ENCODE measurements at places on chromosomes 7 and 10. TPM values are rescaled to one million over a fixed set of nuclear protein-coding genes. Genes with fewer than 3 reads are reported as not detected.
A peak's percentile ranks its signal among the peaks of the same experiment; 100 is the strongest.

The MRLN gene
- total RNA-seq = not detected

GRCh38 chr7:11538751-11539299 is 293.2 kb downstream of the THSD7A start:
- H3K27me3 ChIP-seq = no peaks in the 10 kb centered on the region
- no peaks in the 10 kb centered on the region for H3K36me3 ChIP-seq
- no peak for DNase-seq

GRCh38 chr10:9302140-9302746 is 1247.8 kb downstream of the GATA3 start:
- peak; percentile 66 for DNase-seq
- H3K27me3 ChIP-seq = no peaks in the 10 kb centered on the region
- no peak overlapping the region for H3K27ac ChIP-seq
- H3K4me3 ChIP-seq = no peak overlapping the region
- H3K36me3 ChIP-seq = no peaks in the 10 kb centered on the region

DNA sequence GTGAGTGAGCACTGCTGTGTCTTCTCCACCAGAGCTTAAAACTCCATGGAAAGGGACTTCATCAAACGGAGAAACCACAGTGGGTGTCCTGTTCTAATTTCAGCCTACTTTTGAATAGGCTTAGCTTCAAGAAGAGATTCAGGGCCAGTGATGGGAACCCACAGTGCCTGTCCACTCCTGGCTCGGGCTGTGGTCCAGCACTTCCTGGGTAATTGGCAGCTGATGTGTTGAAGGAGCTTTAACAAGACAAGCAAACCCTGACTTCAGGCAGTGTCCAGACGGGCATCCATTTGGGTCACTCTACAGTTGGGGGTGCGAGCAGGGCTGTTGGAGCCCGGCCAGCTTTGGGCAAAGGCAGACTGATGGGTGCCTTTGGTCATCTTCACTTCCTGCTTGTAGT is 14.5 kb downstream of the VWC2 start:
- H3K27me3 ChIP-seq = no peaks in the 10 kb centered on the region
- no peak overlapping the region for H3K4me3 ChIP-seq
- no peak overlapping the region for H3K27ac ChIP-seq
- no peaks in the 10 kb centered on the region for H3K36me3 ChIP-seq
- no peaks in the 10 kb centered on the region for H3K4me1 ChIP-seq

DNA sequence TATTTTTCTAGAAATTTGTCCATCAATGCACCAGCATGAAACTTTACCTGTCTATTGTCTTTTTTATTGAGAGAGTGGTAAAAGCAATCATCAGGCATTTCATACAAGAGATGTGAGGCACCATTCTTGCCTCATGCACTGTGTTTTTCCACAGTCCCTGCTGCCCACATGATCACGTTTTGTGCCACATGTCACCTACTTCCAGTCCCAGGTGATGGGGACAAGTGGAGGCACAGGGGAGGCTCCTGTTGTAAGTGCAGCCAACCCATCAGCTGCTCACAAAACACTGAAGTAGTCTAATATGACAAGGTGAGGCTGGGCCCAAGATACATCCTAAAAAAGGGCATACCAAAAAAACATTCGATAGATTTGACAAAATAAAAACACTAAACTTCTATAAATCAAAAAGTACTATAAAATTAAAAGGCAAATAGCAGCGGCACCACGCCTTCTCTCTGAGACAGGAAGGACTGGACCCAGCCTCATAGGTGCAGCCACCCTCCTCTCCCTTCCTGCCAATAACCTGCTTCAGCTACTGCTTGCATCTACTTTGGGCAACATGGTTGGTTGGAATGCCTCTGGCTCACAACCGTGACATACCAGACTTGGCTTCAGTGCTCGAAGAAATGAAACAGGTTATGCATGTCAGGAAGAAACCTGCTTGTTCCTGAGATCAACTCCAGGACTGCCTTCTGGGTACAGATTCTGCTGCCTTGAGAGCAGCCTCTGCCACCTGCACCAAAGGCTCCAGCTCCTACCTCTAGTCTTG is 2.3 kb downstream of the ZC3HAV1L start:
- DNase-seq = no peak
- peaks cover 21% of the 10 kb centered on the region for H3K27me3 ChIP-seq
- no peak overlapping the region for H3K27ac ChIP-seq
- no peak overlapping the region for H3K4me3 ChIP-seq
- no peaks in the 10 kb centered on the region for H3K4me1 ChIP-seq
- H3K36me3 ChIP-seq = no peaks in the 10 kb centered on the region

All from cardiac muscle cell (in vitro differentiated cells and primary cell).